Activated CD8-positive, alpha-beta T cell treated with anti-CD3 and anti-CD28 coated beads for 36 hours (primary cell): ENCODE measurements at places on chromosomes 12 and 14. TPM values are rescaled to one million over a fixed set of nuclear protein-coding genes. Genes with fewer than 3 reads are reported as not detected.
A peak's percentile ranks its signal among the peaks of the same experiment; 100 is the strongest.

- DNase-seq, result no peak
These were observed 48.3 kb upstream of the TMEM263 start for GRCh38 chr12:106907411-106907810.

DNA sequence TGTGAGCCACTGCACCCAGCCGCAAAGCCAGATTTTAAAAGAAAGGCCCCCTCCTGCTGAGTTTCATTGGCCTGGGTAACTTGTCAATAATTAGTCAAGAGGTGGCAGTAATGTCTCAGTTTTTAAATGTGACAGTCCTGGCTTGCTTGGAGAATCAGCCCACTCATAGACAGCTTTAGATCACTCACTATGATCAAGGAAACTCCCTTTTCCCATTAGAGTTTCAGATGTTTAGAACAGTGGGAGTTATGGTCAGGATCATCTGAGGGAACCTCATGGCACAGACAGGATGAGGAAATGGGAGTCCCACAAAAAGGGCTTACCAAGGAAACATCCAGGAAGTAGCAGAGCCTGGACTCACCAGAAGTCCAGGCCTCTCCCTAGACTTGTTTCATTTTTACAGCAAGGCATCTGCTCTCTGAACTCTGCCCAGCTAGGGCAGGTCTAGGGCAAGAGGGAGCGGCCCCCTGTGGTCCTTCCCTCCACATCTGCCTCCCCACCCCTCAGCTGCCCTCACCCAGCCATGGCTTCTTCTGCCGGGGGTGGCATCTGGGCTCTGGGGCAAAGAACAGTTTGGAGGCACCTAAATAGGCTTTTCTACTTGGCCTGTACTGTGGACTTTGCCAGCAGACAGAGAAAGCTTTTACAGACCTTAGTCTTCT lies 11.2 kb downstream of the BCL2L14 start:
- DNase-seq, result no peak

- DNase-seq, result no peak
These were observed 7.1 kb downstream of the RACGAP1 start for GRCh38 chr12:50018154-50018553.

DNA sequence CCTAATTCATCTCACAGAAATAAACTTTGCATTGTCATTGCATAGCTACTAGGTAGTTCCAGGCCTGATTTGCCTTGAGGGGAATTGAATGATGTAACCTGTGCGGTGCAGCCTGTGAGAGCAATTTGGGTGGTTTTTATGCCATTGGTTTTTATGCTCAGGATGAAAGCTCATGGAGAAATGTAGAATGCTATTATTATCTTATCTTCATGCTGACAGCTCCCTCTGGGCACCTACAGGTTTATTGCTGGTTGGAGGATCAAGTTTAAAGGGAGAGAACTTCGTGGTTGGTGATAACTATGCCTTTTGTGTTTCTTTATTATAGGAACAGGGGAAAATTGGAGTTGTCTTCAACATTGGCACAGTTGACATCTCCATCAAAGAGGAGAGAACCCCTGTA lies 547.9 kb downstream of the DIO2 start:
- DNase-seq, result no peak

DNA sequence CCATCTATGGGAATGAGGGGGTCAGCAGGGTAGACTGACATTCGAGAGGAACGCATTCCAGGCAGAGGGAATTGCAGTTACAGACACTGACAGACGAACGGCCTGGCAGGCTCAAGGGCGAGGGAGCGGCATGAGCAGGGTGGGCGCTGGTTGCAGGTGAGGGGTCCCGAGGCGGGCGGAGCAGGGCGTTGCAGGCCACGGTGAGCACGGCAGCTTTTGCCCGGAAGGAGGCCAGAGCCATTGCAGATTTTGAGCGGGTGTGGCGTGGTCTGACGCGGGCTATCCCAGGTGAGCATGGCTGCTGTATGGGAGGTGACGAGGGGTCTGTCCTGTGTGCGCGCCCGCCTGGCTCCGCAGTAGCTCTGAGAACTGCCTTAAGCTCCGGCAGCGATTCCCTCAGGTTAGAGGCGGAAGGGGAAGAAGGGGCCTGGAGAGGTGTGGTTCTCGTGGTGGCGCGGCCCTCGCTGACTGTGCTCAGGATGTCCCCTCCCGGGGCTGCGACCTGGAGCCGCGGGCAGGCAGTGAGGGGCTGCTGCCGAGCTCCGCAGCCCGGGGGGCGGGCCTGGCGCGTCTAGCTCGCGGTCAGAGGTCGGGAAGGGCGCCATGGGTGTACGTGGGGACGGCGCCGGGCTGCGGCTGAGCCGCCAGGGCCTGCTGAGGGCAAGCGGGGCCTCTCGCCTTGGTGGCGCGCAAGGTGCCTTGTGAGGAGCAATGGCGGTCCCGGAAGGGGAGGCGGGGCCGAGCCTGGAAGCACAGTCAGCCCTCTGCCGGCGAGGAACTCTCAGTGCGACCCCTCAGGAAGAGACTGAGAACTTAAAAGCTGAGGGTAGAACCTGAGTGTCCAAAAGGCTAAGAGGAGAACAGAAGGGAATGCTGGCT lies 177.1 kb downstream of the CACNA1C start:
- DNase-seq, result peak; percentile 12

DNA sequence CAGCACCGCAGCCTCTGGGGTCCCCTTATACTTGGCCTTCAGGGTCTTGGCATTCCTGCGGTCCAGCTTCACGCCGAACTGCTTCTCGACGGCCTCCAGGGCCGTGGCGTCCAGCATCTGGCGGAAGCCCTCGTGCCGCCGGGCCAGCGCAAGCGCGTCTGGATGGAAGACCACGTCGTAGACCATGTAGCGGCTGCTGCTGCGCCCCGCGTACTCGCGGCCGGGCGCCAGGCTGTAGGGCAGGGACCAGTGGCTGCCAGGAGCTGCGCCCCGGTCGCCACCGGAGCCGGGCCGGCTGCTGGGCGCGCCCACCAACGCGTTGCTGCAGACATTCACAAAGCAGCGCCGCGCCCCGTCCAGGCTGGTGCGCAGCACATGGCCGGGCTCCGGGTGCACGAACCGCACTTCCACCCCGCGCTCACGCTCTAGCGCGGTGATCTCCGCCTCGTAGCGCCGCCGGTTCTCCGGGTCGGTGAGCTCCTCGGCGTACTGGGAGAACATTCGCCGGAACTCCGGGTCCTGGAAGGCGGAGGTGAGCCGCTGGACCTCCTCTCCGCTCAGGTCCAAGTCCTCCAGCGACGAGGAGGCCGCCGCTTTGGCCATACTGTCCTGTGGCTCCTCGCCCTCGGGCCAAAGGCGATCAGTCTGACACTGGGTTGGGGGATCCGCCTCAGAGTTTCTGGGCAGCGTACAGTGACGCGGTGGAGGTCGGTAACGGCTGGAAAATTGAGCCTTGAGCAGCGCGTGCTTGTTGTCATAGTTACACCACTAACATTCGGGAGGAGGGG lies at the start of gene DNAAF2:
Gene DNAAF2, minus strand, starts transcription at position 698 of the 788 bp plus-strand sequence. Its CDS starts 95 bp downstream, at position 603.
- DNase-seq, result peak; percentile 72

GRCh38 chr12:26177283-26177682 lies 18.1 kb upstream of the SSPN start:
- DNase-seq, result no peak

GRCh38 chr14:77260631-77261030 lies 10.4 kb downstream of the NGB start:
- DNase-seq, result no peak

DNA sequence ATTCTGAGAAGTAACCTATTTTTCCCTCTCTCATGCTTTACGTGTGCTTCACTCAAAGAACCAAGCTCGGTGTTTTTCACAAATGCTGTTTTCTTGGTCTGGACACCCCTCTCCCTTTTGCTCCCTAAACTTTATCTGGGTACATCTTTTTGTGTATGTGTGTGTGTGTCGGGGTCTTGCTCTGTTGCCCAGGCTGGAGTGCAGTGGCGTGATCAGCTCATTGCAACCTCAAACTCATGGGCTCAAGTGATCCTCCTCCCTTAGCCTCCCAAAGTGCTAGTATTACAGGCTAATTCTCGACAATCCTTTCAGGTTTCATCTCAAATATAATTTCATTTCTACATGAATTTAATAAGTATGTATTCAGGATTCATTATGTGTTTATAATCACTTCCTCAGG lies 83.2 kb downstream of the PEBP1 start:
- no peak for DNase-seq

- DNase-seq, result peak; percentile 66
These were observed at the start of gene JDP2 for GRCh38 chr14:75427482-75428229. Gene JDP2, plus strand, starts transcription at chr14:75428022. Its CDS starts 9,899 bp downstream, at chr14:75437921.

DNA sequence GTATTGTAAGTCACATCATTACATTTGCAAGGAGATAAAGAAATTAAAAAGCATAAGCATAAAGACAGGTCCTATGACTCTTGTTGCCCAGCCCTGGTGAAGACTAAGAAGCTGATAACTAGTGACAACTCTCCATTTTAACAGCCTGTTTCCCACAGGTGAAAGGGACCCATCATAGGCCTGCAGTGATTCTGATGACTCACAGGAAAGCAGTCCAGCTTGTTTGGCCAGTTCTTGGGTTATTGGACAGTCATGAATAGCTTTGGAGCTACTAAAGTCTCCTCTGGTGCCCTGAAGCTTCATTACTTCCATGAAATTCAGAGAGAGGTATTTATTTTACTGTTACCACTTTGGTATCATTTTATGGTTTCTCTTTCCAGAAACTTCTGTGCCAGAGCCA lies 55.5 kb upstream of the DYRK2 start:
- no peak for DNase-seq

- DNase-seq, result peak; percentile 81
These were observed 11.1 kb downstream of the ACTN1 start for GRCh38 chr14:68968051-68968450.

SLC4A8 gene
- 2.7 TPM for total RNA-seq

CEBPE gene
- 0.34 TPM for total RNA-seq

INSM2 gene
- not detected for total RNA-seq
